Esophagus squamous epithelium (tissue), 5 donors: ENCODE measurements at places on chromosomes 12 and 14. TPM values are rescaled to one million over a fixed set of nuclear protein-coding genes. Genes with fewer than 3 reads are reported as not detected.

Gene CEP83
- total RNA-seq, result 7.9 TPM

Gene TMCC3
- 9.0 TPM for total RNA-seq

Gene CCDC177
- not detected for total RNA-seq

Gene CIT
- total RNA-seq, result 12.6 TPM

Gene GZMB
- 4.4 TPM for total RNA-seq

Gene DNAJC22
- 0.18 TPM for total RNA-seq

Gene REP15
- 2.9 TPM for total RNA-seq

Gene WDR89
- total RNA-seq, result 7.4 TPM

Gene KRT85
- total RNA-seq, result not detected
